ENCODE measurements at places on chromosomes 7 and 10. TPM values are rescaled to one million over a fixed set of nuclear protein-coding genes. Genes with fewer than 3 reads are reported as not detected.

Gene CYP3A4
- not detected for total RNA-seq

Gene USP6NL
- 19.8 TPM for total RNA-seq

Gene GNGT1
- total RNA-seq: 0.24 TPM

- DNase-seq: peak; percentile 42
Observed at GRCh38 chr7:144975882-144976281, 140.0 kb upstream of the TPK1 start.

DNA sequence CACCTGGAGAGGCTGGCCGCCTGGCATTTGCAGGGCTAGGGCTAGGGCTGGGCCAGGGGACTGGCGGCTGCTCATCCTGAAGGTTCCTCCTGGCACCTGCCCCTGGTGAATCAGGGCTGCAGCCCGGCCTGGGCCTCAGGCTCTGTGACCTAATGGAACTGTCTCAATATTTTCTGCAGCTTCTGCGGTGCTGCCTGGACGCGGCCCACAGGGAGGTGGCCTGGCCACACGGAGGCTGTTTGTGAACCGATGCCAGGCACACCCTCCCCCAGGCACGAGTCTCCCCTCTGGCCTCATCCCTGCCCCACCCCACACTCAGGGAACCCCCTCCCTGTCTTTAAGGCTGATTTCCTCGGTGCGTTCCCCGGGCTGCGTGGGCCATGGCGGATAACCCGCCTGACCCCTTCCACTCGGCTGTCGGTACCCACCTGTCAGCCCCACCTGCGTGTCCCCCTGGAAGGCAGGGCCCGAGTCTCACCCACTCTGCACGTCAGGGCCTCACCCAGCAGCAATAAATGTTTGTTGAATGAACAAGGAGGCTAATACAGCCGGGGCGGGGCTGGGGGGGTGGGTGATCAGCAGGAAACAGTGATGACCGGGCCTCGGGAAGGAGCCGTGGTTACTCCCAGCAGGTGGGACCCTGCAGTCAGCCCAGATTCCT lies 54.5 kb upstream of the DNAJB6 start:
- peak; percentile 51 for DNase-seq

Measured in A172 (cell line).